ENCODE measurements at places on chromosomes 6 and 20. TPM values are rescaled to one million over a fixed set of nuclear protein-coding genes. Genes with fewer than 3 reads are reported as not detected.

Gene DLK2
- total RNA-seq = 0.25 TPM

- no peak for DNase-seq
Measured at GRCh38 chr20:6341491-6341890, 218.7 kb upstream of the FERMT1 start.

DNA sequence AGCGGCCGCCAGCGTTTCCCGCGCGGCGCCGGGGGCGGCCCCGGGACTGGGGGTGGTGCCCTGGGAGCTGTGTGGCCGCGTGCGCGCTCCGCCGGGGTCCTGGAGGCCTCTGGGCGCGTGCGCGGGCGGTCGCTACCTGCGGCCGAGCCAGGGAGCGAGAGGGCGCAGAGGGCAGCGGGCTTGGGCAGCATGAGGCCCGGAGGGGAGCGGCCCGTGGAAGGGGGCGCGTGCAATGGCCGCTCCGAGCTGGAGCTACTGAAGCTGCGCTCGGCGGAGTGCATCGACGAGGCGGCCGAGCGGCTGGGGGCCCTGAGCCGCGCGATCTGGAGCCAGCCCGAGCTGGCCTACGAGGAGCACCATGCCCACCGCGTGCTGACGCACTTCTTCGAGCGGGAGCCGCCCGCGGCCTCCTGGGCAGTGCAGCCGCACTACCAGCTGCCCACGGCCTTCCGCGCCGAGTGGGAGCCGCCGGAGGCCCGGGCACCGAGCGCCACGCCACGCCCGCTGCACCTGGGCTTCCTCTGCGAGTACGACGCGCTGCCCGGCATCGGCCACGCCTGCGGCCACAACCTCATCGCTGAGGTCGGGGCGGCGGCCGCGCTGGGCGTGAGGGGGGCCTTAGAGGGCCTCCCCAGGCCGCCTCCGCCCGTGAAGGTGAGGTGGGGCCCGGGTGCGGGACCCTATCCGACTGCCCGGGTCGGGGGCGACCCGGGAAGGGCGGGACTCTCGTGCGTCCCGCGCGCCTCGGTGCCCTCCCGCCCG lies at the start of gene PM20D2:
PM20D2 (plus strand) TSS at position 100 of the 762 bp plus-strand sequence; CDS start at position 190, 90 bp downstream.
- DNase-seq = no peak

Gene RNF8
- total RNA-seq = 28.0 TPM

Gene NRM
- 2.4 TPM for total RNA-seq

DNA sequence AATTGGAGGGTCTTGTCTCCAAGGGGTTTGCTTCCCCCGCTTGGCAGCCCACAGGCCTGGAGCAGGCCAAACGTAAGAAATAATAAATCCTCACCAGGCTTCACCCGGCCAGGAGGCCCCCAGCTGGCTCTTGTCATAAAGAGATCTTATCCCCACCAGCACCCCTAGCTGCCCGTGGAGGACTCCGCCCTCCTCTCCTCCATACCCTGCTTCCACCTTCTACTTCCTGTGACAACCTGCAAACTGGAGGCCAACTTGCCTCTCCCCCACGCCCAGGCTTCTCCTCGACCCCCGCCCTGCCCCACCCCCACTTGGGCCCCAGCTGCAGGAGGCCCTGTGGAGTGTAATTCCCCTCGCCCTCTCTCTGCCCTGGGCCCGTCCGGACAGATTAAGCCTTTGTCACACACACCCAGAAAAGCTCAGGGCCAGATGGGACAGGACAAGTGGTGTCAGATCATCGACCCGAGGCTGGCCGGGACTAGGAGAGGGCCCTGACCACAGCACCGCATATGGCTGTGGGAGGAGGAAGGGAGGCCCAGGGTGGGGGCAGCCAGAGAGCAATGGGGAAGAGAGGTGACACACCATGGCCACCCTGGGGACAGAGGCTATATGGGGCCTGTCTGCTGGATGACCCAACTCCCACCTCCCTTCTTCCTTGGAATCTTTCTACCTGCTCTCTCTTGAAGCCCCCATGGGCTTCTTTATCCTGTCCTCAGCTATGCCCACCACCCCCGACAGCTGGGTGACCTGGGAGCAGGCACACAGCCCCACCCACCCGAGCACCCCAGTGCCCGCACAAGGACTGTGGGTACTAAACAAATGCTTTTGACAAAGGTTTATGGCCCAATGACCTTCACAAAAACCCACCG lies 3.9 kb downstream of the NOL4L start:
- no peak for DNase-seq

DNA sequence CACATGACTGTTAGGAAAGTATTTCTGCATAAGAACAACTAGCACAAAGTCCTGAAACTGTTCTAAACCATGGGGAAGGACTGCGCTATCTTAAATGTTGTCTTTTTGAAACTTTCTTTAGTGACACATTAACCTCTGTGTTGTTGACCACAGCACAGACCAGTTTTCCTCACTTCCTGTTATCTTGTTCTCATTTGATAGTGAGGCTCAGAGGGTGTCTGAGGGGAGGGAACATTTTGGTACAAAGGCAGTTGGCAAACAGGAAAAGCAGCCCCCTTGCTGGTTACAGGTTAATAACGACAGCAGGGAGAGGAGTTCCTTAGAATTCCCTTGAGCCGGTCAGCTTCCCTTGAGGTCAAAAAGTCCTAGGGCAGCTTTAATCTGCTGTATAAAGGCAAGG lies 143.5 kb upstream of the BMP2 start:
- DNase-seq = no peak

Gene JARID2
- total RNA-seq = 8.3 TPM

DNA sequence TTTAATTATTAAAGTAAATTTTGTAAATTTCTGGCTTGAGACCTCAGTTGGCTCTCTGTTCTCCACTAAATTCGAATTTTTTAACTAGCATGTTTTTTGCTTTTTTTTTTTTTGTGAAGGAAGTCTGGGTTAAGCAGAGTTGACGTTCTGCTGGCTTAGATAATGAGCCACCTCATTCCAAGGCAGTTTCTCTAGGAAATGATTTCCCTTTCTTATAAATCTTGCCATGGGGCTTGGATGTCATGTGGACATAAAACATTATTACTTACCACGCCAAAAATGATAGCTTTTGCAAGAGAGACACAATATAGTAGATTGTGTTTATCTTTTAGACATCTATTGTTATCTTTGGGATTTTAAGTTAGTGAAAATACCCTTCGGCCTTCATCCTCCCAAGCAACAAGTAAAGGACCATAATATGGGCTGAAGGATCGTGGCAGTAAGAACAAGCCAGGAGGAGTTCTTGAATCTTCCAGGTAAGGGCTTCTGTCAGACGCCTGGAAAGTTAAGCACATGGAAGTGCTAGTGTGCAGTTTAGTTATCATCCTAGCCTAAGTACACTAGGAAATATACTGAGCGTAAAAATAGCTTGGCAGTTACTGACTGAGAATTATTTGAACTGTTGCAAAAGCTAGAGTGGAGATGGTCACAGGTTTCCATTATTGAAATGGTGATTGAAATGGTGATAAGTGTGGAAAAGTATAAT lies 30.7 kb downstream of the ADGRG6 start:
- no peak for DNase-seq

- DNase-seq = no peak
Measured at GRCh38 chr6:18422136-18422535, 35.0 kb downstream of the RNF144B start.

DNA sequence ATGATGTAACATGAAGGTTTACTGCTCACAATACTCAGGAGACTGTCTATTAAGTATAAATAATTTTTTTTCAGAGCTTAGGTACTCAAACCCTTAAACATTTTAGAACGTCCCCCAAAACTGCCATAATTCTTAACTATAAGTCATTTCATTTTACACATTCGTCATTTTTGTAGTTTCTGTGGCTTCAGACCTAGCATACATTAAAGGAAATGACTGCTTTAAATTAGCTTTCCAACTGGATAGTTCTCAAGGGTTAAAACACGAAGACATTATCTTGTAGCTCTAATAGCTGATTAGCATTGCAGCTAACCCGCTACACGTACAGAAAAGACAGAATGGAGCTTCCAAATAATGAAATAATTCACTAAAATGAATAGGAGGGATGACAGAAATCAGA lies 24.9 kb upstream of the PLN start:
- no peak for DNase-seq

DNA sequence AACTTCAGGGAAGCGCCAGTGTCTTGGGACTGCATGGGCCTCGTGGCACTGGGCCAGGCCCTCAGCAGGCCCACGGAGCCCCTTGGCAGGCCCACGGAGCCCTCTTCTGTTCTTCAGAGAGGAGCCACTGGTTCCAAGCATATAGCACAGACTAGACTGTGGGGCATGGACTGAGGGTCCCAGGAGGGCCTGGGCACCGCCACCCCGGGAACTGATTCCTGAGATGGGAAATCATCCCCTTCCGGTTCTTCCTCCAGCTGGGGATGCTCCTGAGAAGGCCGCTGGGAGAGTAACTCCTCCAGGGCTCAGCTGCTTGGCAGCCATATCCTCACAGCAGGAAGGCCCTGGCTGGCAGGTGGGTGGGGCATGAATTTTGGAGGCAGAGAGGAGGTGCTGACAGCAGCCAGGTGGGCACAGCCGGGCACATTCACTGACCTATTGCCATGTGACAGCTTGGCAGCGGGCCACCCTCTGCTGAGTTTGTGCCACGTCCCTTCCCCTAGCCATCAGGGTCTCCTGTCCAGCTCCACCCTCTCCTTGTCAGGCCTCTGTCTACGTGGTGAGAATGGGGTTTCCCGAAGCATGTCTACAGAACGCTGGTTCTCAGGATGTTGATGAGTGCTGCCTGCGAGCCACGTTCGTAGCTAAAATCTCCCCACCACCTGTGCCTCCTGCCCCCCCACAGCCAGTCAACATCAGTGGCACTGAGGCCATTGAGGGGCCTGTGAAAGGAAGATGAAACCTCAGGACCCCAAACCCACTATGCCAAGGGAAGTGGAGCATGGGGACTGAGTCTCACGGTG lies 152.1 kb downstream of the TAF4 start:
- DNase-seq = no peak

Gene FAM217A
- total RNA-seq = not detected

Gene SLC52A3
- total RNA-seq = not detected

DNA sequence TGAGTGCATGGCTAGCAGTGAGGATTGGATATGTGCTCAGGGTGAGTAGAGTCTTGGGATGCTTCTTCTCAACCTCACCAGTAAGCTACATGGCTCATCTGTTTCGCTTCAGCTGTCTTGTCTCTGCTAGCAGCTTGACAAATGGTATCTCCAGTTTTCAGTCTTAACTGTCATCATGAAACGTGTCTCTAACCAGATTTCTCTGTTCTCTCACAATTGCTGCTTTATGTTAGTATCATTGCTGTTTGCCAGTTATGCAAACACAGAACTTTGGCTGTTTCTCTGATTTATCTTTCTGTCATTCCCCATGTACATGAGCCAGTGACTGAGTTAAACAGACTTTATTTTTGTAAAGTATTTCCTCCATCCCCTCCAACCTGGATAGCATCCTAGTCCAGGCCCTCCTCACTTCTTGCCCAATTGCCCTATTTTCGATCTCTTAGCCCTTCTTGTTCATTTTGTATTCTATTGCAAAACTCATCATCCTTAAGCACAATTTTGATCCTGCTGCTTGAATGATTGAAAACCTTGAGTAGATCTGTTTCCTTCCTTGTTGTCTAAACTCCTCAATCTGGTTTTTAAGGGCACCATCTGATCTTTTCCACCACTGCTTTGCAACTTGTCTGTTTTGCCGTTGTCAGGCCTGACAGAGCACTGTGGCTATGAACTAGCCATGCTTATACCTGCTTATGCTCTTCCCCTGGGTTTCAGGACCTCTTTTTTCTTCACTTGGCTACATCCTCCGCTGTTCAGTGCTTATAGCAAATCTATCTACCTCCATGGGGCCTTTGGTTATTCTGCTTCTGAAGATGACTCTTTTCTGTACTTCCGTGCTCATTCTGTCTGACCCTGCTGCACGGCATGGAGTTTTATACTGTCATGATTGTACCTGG lies 37.7 kb upstream of the ADIG start:
- no peak for DNase-seq

DNA sequence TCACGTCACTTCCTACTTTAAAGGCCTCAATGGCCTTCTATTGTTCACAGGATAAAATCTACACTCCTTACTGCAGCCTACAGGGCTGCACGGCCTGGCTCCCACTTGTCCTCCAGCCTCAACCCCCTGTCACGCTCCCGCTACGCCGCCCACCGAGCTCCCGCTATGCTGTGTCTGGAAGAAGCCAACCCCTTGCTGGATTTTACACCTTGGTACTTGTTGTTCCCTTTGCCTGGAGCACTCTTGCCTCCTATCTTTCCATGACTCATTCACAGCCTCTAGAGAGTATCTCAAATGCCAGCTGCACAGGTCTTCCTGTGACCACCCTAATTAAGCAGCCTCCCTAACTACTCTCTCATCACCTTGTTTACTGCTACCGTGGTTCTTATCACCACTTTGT lies 259.9 kb downstream of the PRKN start:
- DNase-seq = no peak

Gene GJA10
- total RNA-seq = not detected

- no peak for DNase-seq
Measured at GRCh38 chr6:170293341-170294231, 2.7 kb upstream of the DLL1 start.

GRCh38 chr6:14129575-14129974 lies 12.0 kb downstream of the CD83 start:
- DNase-seq = no peak
